ENCODE measurements at places on chromosomes 6 and 20.

DNA sequence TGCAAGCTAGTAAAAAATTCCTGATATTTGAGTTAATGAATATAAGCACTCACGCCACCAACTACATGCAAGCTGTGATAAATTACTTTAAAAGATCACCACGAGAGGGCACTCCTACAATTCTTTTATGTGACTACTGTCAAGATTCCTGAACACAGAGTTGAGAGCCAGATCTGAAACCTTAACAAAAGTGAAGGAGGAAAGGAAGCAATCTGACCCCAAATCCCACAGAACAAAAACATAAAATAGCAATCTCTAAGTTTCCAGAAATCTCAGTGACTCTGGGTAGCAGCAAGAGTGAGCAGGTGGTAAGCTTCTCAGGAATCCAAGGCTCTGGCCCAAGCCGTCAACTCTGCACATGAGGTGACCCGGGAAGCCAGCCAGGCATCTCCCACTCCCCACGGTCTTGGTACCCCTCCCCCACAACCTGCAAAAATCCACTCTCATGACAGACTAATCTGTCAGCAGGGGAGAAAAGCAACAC, 55.1 kb downstream of the STAU1 start:
- peak; percentile 52 for DNase-seq

DNA sequence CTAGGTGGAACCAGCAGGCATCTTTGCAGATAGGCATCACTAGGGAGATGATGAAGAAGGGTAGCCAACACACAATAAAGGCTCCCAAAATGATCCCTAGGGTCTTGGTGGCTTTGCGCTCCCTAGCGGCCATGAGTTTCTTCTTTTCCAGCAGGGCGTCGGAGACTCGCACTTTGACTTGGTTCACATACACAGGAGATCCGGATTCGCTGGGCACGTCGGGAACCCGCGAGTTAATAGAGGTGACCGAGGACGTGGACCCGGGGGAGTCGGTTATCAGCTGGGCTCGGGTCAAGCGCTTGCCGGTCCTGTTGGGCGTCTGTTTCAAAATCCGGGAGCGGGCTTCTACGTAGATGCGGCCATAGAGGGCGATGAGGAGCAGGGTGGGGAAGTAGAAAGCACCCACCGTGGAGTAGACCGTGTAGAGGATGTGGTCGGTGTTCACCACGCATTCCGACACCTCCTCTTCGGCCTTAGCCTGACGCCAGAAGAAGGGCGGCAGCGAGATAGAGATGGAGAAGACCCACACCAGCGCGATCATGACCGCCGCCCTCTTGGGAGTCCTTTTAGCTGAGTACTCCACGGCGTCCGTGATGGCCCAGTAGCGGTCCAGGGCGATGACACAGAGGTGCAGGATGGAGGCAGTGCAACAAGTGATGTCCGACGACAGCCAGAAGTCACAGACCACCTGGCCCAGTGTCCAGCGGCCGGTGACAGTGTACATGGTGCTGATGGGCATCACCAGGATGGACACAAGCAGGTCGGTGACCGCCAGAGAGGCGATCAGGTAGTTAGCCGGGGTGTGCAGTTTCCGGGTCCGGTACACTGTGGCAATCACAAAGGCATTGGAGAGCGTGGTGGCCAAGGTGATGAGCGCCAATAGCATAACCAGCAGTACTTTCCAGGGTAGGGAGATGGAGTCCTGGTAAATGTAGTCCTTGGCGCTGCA, 658 bp downstream of the HTR1B start:
- DNase-seq: no peak

DNA sequence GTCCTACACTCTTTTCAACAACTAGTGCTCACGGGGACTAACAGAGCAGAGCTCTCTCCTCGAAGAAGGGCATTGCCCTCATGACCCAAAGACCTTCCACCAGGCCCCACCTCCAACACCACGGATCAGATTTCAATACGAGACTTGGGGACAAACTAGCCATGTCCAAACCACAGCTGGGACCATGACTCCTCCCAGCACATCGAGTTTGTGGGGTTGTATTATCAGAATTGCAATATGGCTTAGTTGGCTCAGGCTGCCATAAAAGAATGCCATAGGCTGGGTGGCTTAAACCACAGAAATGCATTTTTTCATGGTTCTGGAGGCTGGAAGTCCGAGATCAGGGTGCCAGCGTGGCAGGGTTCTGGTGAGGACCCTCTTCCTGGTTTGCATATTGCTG, 189.7 kb upstream of the PMEPA1 start:
- DNase-seq: no peak

DNA sequence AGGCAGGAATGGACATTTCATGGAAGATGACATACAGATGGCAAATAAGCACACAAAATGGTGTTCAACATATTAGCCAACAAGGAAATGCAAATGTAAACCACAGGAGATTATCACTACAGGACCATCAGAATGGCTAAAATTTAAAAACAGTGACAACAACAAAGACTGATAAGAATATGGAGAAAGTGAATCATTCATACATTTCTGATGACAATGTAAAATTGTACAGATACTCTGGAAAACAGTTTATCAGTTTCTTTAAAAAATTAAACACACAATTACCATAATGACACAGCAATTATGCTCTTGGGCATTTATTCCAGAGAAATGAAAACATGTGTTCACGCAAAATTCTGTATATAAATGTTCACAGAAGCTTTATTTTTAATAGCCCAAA, 105.8 kb upstream of the RUNX2 start:
- DNase-seq: no peak

DNA sequence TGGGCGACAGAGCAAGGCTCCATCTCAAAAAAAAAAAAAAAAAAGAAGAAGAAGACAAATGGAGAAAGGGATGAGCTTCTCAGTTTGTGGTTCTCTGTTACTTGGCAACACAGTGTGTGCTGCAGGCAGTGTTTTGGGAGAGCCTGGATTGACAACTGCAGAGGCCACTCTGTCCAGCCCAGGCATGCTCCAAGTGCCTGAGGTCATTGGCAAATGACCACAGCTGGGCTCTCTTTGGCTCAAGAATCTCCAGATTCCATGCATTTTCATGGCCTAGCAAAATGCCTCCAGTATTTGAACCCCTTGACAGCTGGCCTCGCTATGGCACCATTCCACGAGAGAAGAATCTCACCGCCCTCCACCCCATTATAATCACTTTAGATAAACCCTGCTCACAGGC, 126.2 kb downstream of the ANKRD60 start:
- DNase-seq: no peak

- no peak for DNase-seq
Measured at GRCh38 chr6:71727632-71728294, 158.6 kb upstream of the RIMS1 start.

- DNase-seq: no peak
Measured at GRCh38 chr6:14728396-14729024, 517.4 kb upstream of the JARID2 start.

- no peak for DNase-seq
Measured at GRCh38 chr6:33909737-33910136, 105.9 kb upstream of the MLN start.

DNA sequence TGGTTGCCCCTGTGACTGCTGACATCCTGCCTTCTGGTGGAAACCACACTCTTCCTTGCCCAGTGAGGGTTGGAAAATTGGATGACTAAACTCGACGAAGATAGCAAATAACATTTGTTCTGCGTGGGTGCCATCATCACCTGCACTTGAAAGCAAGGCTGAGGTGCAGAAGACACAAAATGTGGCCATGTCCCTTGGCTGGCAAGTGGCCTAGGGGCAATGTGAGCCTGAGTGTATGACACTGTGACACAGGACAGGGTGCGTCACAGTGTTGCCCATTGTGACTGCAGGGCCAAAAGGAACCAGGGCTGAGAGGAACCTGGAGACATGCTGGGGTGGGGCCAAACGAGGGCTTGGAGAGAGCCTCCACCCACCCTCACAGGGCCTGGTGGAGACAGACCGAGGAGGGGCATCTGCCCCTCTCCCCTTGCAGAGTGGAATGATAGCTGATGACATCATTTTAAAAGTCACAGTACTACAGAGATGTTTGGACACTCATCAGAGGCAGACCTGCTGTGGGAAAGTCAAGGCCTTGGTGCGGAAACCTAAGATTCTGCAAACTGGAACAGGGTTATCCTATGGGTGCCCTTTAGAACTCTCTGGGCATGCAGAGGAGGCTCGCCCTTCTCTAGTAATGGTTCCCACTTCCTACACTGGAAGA, 12.8 kb upstream of the HLA-F start:
- DNase-seq: no peak

GRCh38 chr6:137148306-137149034, 25.0 kb downstream of the IL22RA2 start:
- DNase-seq: no peak

DNA sequence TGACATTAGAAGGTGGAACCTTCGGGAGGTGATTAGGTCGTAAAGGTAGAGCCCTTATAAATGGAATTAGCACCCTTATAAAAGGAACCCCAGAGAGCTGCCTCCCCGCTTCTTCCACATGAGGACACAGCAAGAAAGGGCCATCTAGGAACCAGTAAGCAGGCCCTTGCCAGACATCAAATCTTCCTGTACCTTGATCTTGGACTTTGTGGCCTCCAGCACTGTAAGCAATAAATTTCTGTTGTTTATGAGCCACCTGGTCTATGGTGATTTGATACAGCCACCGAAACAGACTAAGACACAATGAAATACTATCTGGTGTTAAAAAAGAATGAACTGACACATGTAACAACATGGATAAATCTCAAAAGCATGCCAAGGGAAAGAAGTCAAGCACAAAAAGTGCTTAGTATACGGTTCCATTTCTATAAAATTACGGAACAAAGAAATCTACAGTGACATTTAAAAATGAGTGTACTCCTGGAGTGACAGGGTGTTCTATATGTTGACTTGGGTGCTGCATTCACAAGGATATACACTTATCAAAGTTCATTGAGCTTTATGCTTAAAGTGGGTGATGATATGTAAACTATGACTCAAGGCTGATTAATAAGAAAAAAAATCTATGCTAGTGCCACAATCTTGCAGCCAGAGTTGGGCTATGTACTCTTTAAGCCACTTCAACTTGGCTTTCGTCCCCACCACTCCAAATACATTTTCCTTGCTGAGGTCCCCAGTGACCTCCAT, 18.4 kb downstream of the SERPINB1 start:
- DNase-seq: no peak

- DNase-seq: no peak
Measured at GRCh38 chr6:93420163-93420795, 920 bp upstream of the EPHA7 start.

- no peak for DNase-seq
Measured at GRCh38 chr6:72350296-72350881, 271.5 kb upstream of the KCNQ5 start.
